Vein endothelial cell (primary cell): ENCODE measurements at places on chromosomes 3 and 15. TPM values are rescaled to one million over a fixed set of nuclear protein-coding genes. Genes with fewer than 3 reads are reported as not detected.

The NOX5 gene
- total RNA-seq, result 0.33 TPM in 1 of 2 replicates, not detected in the other

The ZNF860 gene
- 0.98 and 4.0 TPM in 2 replicates for total RNA-seq

The DPPA4 gene
- total RNA-seq, result not detected in 2 replicates

The OXTR gene
- total RNA-seq, result 0.29 and 0.65 TPM in 2 replicates

The ATP2B2 gene
- total RNA-seq, result not detected in 2 replicates
